ENCODE measurements at places on chromosomes 7 and 10. TPM values are rescaled to one million over a fixed set of nuclear protein-coding genes. Genes with fewer than 3 reads are reported as not detected.

TMEM196 gene
- 0.13 TPM for polyA plus RNA-seq

PGAM1 gene
- 148 TPM for polyA plus RNA-seq

GRM3 gene
- polyA plus RNA-seq: 0.30 TPM

CLCN1 gene
- not detected for polyA plus RNA-seq

CHN2 gene
- 3.9 TPM for polyA plus RNA-seq

LRMDA gene
- polyA plus RNA-seq: 23.1 TPM
